ENCODE measurements at places on chromosomes 16 and 17. TPM values are rescaled to one million over a fixed set of nuclear protein-coding genes. Genes with fewer than 3 reads are reported as not detected.

DNA sequence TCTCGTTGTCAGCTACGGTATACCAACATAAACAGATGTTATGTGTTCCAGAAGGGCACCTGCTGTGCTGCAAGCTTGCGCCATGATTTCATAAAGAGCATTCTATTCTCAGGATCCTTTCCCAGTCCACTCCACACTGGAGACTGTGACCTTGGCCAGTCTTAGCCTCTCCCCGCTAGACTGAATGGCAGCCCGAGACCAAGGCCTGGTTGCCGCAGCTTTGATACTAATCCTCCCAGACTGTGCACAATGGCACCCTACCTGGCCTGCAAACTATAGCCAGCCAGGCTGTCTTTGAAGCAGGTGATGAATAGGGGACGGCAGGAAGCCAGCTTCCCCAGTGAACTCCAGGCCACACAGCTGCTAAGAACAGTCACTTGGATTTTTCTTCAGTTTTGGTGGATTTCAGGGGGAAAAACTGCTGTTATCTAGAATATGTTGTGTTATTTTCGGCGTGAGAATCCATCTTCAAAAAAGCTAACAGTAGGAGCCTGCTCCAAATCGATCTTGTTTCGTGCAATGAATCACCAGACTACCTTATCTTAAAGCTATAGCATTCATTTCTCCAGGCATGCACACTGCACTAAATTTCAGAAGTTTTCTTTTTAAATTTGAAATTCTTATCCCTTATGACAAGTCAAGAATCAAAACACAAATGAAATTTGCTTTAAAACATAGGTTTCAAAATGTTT, 289.0 kb downstream of the CEP112 start:
- no peak for DNase-seq

The RAB34 gene
- 37.3 TPM for polyA plus RNA-seq

- no peak for DNase-seq
Observed at GRCh38 chr16:68776821-68777485, 39.9 kb downstream of the CDH1 start.

DNA sequence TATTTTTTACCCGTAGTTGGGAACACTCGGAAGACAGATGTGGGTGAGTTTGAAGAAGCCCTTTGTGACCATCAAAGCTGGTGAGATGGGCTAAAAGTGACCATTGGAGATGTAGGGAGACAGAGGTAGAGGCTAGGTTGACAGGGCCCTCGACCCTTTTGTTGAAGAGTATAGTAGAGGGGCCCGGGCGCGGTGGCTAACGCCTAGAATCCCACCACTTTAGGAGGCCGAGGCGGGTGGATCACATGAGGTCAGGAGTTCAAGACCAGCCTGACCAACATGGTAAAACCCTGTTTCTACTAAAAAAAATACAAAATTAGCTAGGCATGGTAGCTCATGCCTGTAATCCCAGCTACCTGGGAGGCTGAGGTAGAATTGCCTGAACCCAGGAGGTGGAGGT, 16.2 kb upstream of the NFATC3 start:
- no peak for DNase-seq

The JPH3 gene
- polyA plus RNA-seq = not detected

The ABCC6 gene
- 3.8 TPM for polyA plus RNA-seq

DNA sequence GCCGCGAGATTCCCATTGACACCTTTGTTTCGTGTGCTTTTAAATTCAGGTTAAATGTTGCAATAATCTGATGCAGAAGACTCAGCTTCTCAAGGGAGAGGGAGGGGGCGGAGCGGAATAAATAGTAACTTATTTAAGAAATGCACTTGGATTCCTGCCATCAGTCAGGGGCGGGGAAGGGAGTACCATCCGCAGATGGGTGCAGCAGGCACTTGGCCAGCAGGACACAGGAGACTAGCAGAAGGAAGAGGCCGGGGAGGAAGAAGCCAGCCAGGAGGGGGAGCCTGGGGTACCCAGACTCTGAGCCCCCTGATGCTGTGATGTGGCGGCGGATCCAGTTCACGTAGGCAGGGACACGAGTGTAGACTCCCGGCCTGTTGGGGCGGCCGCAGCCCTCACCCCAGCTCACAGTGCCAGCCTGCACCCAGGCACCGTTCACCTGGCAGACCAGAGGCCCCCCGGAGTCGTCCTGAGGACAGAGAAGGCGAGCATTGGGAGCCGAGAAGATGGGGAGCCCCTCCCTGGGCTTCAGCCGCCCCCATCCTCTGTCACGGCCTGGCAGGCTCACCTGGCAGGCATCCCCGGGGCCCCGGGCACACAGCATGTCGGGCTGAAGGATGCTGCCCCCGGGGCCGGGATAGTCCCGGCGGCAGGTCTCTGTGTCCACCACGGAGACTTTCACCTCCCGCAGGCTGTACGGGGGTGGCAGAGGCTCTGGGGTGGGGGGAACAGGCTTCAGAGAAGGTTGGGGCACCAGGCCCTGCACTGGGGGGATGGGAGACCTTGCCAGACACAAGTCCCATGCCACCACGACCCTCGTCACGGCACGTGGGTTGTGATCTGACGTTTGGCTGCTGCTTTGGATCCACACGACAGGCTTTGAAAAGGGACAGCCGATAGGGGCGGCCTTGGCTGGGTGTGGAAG, 3.2 kb downstream of the TPSG1 start:
- no peak for DNase-seq

DNA sequence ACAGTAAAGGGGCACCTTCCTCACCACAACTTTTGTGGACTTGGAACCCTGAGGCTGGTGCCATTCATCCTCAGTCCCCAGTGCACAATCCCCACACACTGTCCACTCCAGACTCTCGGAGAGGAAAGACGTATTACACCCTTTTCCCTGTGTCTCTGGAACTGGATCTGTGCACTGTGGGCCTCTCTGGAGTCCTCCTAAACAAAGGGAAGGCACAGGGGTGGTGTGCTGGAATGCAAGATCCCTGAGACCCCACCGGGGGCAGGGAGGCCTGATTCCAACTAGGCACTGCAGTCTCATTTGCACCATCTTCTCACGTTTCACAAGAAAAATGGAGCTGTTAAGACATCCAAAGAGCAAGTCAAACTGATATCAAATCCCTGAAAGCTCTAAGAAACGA, 89.8 kb downstream of the USP31 start:
- DNase-seq = no peak

DNA sequence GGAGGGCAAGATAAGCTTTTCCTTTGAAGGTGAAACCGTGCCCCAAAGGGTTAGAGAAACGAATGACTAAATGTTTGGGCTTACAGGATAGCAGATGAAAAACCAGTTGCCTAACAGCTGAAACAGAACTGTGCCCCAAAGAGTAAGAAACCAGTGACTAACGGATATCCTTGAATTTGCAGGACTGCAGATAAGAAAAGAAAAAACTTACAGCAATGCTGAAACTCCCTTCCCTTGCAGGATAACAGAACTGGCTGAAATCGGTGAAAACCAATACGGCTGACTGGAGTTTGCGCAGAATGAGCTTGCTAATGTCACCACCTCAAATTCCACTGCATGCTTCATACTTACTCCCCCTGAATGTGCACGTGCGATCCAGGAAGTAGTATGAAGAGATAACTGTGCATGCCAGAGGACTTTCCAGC, 175.2 kb upstream of the NLRP1 start:
- DNase-seq = no peak

The EPOP gene
- 2.2 TPM for polyA plus RNA-seq
